ENCODE measurements at places on chromosomes 3 and 15.

- no peak for DNase-seq
Measured at GRCh38 chr3:14237457-14237856, 58.8 kb downstream of the LSM3 start.

- DNase-seq: no peak
Measured at GRCh38 chr15:95113041-95113440, 881.7 kb downstream of the MCTP2 start.

DNA sequence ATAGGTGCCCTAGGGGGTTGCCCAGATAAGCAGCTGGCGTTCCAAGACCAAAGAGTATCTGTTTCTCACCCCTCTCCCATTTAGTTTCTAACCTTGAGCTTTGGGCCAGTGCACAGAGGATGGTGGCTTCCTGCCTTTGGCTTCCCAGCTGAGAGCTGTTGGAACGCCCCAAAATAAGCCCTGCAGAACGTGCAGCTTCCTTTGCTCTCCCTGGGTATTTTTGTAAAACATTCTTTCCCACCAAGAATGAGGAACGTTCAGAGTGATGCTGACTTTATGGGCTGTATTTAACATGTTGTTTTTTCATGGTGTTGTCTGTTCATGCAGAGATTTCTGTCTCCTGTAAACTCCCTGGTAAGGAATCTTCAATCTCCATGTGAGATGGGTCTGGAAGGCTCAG is 63.8 kb downstream of the LPP start:
- DNase-seq: no peak

DNA sequence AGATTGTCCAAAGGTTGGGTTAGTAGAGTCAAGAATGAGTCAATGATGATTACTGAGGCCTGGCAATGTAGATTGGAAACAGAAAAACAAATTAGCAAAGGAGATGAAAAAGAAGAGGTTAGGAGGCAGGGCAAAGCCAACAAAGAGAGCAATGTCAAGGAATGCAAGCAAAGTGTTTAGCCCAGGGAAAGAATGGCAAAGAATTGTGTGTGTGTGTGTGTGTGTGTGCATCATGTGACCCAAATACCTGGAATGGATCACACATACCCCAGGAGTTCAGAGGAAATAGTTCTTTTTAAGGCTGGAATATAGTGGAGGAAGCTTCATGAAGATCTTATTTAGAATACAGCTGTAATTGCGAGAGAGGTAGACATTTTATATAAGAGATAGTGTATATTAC is 831.7 kb upstream of the ARPP21 start:
- DNase-seq: no peak

GRCh38 chr3:111332488-111333080 is 209.4 kb upstream of the CD96 start:
- DNase-seq: no peak

DNA sequence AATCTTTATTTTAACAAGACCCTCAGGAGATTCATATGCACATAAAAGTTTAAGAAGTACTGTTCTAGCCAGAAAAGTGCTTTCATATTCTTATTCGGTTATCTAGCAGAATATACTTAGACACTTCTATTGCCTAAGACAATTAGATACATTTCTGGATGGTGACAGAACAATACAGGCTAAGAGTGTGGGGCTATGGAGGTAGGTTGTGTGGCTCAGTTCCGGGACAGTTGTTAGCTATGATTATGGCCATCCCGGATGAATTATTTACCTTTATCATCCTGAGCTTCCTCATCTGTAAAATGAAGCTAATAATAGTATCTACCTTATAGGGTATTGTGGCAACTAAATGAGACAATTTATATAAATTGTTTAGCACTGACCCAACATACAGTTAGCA is 6.6 kb downstream of the FAM98B start:
- no peak for DNase-seq

DNA sequence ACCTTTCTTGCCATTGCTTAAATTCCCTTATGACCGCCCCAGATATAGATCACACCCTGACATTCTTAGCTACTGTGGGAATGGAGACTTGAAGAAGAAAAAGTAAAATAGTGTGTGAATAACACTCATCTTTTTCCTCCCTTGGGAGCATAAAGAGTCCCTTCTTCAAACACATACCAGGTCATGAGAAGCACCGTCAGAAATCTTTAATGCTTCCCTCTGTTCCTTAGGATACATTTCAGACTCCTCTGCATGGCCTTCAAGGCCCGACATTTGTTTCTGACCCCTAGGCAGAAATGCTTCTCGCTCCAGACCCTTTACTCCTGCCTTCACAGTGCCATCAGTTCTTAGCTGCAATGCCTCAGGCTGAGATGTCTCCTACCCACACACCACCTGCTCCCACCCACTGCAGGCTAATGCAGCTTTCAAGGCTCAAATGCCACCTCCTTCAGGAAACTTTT is 143.8 kb upstream of the IL12A start:
- no peak for DNase-seq

- DNase-seq: no peak
Measured at GRCh38 chr3:171371354-171371753, 88.9 kb downstream of the TNIK start.

- no peak for DNase-seq
Measured at GRCh38 chr15:32659340-32660155, 18.0 kb downstream of the SCG5 start.

- no peak for DNase-seq
Measured at GRCh38 chr3:66228707-66229106, 7.9 kb downstream of the SLC25A26 start.

GRCh38 chr15:33344111-33344510 is 33.3 kb downstream of the RYR3 start:
- DNase-seq: no peak

- no peak for DNase-seq
Measured at GRCh38 chr3:190988102-190988501, 125.6 kb upstream of the GMNC start.

DNA sequence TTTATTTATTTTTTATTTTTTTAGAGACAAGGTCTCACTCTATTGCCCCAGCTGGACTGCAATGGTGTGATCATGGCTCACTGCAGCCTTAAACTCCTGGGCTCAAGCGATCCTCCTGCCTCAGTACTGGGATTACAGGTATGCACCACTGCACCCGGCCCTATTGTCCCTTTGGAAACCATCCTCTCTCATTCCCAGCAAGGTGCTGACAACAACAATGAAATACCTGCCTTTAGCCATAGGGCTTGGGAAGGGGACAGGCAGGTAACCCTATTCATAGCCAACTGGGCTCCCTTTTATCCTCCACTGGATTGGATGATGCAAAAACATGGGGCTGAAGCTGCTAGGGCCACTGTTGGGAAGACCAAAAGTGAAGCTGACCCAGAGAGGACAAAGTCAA is 43.1 kb downstream of the SCAP start:
- no peak for DNase-seq

DNA sequence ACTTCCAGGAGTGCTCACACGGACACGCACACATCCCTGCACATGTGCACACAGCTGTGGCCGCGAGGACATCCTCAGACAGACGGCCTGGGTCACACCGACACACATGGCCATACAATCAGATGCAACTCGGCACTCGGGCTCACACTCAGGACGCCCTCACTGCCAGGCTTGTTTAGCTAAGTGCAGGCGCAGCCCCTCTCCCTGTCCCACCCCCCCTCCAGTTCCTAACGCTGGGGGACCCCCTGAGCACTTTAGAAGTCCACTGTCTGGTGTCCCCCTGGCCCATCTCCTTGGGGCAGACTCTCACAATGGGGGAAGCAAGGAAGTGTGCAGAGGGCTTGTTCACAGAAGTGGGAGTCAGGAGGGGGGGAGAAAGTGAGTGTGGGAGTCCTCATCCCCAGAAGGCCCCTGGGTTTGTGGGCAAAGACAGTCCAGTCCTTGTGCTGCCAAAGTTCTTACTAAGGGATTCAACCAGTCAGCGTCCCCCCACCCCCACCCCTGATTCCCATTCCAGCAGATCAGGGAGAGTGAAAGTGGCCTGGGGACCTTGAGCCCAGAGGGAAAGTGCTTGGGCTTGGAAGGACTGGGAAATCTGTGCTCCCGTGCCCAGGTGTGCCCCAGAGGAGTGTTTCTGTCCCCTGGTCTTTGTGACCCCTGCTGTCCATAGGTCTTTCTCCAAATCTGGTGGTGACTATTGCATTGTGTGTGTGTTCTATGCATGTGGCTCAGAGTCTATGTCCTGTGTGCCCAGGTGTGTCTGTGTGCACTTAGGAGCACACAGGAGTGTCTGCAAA is 767 bp upstream of the GATA2 start:
- no peak for DNase-seq

DNA sequence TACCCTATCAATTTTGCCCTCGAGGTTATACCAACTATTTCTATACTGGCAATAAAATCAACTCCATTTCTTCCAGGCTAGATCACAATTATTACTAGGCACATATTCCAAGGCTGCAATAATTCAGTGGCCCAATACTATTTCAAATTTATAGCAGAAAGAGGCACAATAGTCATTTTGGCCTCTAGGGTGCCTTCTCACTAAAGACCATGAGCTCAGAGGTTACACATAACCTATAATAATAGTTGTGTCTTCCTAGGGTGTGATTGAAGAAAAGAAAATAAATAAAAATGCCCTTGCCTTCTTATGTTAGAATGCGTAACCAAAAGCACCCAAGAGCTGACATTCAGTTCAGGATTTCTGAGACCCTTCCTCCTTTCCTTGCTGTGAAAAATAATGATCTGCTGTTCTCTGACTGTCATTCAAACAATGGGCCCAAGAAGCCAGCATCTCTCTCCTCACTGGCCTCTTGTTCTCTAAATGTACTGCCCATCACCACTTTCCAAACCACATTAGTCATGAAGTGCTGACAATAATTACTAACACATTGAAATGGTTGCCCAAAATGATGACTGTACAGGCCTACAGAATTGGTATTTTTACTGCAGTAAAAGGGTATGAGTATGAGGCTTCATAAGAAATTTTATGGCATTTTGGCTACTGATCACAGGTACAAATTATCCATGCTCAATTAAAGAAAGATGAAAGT is 244.8 kb downstream of the LRRN1 start:
- no peak for DNase-seq

DNA sequence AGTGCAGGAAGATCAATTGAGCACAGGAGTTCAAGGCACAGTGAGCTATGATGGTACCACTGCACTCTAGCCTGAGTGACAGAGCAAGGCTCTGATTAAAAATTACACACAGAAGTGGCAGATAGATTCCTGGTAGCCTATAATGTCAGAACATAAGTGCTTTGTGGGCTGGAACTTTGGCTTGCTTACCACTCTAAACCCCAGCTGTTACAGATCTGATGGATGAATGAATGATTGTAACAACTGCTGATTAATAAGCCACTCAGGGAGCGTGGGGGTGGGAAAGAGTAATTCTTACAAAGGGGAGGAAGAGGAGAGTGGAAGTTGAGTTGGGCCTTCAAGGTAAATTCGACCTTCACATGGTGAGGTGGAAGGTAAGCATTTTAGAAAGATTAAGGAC is 40.9 kb upstream of the PTPN23 start:
- no peak for DNase-seq

DNA sequence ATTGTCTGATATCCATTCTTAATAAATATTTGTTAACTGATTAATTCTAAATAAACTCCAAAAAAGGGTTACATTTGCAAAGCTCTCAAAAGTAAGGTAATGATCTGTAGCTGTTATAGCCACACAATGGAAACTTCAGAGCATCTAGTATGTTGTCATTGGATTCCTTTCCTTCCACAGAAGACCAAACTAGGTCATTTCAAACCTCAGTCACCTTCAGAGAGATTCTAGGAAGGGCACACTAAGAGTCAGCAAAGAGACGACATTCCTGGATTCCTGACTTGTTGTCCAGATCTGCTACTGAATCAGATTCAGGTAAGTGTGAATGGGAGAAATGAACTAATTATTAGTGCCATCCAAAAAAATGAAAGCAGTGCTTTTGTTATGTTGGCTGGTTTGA is 3.0 kb upstream of the COL8A1 start:
- no peak for DNase-seq

DNA sequence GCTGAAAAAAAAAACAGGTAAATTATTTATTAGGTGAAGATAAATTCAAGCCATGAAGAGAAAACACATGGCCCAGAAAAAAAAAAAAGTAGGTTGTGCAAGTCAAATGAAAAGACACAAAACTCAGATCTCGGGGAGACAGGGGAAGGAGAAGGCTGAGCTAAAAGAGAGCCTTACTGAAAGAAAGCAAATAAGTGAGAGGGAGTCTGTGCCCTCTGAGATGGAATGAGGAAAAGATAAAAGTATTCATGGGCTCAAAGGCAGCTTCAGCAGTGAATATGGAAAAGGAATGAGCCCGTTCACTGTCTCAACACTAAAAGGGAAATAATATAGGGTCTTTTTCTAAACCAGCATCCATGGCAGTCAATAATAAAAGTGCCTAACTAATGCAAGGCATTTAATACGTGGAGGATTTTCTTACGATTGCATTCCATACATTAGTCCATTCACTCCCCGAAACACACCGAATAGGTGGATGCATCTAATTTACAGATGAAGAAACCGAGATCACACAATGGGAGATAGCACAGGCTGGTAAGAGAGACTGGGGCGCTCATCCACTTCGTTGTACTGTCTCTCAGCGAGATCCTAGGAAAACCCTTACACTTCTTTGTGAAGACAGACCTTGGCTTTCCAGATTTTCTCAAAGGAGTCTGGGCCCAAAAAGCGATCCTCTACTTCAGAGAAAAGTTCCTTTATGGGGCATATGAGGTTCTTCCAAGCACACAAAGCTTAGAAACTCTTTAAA is 1.1 kb downstream of the TFDP2 start:
- no peak for DNase-seq

- no peak for DNase-seq
Measured at GRCh38 chr3:129602730-129603560, 3.5 kb downstream of the PLXND1 start.

DNA sequence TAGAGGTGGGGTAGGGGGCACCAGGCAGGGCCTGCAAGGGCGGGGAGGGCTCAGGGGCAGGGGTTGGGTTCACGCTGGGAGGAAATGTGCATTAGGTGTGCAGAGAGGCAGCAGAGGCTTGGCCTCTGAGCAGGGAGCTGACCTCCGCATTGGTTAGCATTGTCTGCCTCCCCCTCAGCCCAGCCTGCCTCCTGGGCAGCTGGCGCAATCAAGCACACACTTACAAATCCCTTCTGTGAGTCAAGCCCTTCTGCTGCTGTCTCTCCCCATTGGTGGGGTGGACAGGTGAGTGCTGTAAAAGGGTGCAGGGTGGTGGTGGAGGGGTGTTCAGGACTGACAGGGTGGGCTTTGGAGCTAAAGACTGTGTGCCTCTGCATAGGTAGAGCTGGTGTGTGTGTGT is 9.3 kb downstream of the LOXL1 start:
- DNase-seq: no peak

DNA sequence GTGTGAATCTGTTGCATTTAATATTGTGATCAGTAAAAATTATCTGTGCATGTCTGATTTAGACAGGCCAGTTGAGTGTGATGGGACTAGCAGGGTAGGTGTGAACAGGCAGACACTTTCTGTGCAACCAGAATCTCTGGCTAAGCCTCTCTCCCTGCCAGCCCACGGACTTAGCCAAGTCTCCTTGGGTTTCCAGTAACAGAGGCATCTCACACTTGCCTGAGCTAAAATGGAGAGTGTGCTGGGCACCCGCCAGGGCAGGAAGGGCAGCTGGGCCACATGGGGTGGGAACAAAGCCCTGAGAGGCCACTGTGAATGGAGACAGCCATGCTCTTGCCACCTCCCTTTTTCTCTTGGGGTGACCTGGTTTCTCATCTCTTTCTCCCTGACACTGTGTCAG is 12.5 kb upstream of the RPS27L start:
- DNase-seq: no peak

GRCh38 chr3:172918165-172918564 is 167.6 kb downstream of the ECT2 start:
- DNase-seq: no peak
